Caki2 (cell line): ENCODE measurements at places on chromosomes 6 and 20.

DNA sequence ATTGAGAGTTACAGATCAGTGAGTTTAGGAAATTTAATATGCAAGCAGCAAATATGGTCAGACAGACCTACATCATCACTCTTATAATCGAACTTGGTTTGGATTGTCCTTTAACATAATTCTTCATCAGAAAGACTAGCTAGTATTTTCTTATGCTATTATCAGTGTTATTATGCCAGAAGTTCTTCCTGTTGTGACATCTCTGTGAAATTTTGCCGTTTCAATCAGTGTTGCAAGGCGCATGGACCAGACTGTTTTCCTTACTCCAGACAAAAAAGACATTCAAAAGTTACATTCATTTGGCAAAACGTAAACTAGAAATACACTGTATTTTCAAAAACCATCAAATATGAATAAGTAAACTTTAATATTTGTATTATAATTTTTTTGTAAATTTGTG, 5.7 kb upstream of the TENT5A start:
- no peak for DNase-seq

GRCh38 chr6:134063966-134064445, 11.6 kb upstream of the SLC2A12 start:
- peak; percentile 88 for DNase-seq

DNA sequence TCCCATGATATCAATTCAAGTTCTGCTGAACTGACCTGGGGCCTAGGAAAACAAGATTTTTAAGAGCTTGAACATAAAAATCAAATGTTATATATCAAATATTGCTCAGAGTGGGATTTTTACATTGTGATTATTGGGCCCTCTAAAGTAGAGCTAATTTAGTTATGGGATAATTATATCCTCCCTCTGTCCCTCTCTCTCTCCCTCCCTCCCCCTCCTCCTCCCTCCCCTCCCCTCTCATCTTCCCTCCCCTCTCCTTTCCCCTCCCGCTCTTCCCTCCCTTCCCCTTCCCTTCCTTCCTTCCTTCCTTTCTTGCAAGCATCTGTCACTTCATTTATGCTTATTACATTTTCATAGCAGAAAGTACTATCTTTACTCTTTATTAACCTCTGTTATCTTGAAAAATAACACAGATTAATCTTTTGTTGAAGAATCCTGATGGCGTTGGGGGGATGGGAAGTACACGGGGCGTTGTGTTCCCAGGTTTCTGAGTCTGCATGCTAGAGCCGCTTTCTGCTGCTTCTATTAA, 32.8 kb downstream of the KIF25 start:
- no peak for DNase-seq

DNA sequence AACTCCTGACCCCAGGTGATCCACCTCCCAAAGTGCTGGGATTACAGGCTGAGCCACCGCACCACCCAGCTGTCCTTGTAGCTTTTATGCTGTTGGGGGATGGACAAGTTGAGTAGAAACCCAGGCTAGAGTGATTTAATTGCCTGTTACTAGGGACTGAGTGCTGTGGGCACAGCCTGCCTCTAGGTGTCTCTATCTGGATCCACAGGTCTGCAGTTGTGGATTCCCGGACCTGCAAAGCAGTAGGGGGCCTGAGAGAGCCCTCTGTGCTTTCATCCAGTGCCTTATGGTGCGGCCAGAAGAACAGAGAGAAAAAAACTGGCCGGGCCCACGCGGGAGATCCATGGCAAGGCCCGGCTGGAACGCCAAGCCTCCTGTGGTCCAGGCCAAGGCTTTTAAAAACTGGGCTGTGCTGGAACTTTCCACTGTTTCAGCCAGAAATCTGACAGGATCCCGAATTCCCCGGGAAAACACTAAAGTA, 5.2 kb downstream of the SIRPA start:
- peak; percentile 79 for DNase-seq

DNA sequence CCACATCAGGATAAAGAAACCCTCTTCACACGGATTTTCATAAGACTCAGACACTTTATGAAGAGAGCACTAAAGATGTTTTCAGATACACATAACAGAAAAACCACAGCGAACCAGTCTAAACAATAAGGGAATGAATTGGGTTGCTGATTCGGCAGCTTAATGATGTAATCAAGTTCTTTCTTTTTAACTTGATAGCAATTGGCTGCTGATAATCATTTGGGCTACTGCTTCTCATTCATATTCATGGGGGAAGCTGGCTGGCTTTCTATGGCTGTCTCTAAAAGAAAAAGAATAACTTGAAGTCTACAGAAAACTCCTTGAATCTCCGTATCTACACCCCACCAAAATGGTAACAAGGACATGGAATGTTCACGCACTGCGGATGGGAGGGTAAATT, 20.0 kb upstream of the TMEM181 start:
- DNase-seq, result no peak

DNA sequence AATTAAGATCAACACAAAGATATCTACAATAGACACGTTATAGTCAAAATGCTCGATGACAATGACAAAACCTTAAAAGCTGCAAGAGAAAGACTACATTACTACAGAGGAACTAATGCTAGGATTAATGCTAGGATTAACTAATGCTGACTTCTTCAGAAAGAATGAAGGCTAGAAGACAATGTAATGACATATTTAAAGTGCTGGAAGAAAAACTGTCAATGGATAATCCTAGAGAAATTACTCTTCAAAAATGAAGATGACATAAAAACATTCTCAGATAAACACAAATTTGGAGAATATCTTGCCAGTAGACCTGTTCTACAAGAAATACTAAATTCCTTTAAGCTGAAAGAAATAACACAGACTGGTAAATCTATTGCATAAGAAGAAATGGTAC, 75.2 kb upstream of the SMIM28 start:
- DNase-seq, result no peak

- no peak for DNase-seq
Measured at GRCh38 chr6:170316071-170316470, 9.5 kb downstream of the FAM120B start.

DNA sequence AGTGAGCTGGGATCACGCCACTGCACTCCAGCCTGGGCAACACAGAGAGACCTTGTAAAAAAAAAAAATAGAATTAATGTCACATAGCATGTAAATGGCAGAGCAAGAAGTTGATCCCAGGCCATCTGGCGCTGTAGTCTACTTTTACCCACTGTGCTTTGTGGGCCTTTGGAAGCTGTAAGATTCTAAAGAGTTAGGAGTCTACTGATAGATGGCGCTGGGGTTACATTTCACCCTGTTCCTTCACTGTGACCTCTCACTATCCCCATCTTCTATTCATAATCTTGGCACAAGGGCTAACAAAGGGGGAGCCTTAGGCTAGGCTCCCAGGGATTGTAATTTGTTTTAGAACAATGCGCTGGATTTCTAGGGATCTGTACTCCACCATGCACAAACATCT, 24.4 kb downstream of the SIRPD start:
- DNase-seq, result no peak

GRCh38 chr6:106684011-106684410, 54.6 kb downstream of the QRSL1 start:
- DNase-seq, result no peak

- no peak for DNase-seq
Measured at GRCh38 chr20:5741089-5741488, 9.1 kb upstream of the SHLD1 start.

DNA sequence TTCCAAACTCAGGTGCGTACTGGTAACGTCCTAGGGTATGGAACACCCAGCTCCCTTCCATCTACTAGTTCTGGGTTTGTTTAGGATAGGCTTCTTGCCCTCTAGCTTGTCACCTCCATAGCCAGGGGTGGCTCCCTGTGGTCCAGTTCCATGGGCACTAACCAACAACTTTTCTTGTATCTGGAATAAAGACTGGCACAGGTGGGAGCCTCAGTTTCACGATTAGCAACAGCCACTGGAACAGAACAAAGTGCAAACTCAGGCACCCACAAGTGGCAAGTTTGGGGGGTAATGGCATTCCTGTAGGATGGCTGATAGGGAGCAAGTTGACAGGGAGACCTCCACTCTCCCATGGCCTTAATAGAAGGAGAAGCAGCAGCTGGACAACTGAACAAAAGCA, 5.6 kb upstream of the APMAP start:
- no peak for DNase-seq

GRCh38 chr20:37630993-37631392, 62.8 kb upstream of the CTNNBL1 start:
- DNase-seq, result no peak

DNA sequence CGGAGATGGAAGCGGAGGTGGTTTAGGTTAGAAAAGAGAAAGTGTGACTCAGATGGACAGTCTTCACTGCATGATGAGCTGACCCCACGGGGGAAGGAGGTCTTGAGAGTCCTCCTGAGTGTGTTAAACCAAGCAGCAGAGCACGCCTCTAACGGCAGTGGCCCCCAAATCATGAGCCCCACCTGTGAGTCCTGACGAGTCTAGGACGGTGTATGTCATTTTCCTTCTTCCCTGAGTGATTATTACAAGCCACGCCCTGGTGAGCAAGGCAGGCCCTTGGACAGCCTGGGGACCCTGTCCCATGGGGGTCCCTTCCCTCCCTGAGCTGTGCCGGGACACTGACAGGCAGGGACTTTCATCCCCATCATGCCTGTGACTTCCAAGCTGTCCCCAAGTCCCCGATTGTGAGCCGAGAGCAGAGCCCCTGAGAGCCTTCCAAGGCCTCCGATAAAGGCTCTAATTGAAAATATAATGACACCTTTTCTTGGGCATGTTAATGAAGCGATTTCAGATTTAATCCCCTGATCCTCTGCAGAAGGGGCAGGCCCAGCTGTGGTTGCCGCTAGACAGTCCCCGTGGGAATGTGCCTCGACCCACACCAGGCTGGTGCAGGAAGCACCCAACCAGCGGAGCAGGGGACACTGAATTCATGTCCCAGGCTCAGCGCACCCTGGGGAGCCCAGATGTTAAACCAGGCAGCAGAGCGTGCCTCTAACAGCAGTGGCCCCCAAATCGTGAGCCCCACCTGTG, 320.1 kb downstream of the TAF4 start:
- no peak for DNase-seq

DNA sequence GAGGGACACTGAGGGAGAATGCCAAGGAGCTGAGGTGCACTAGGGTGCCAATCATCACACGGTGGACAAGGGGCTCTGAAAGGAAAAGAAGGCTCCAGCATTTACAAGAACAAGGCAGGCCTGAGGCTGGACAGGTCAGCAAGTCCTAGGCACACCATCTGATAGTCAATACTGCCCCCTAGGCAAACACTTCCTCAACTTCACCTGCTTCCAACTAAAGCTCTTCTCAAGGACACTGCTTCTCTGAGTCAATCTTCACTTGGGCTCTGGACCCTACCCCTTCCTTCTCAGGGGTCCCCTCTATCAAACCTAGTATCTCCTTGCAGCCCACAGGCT, 37.7 kb upstream of the SLC4A11 start:
- DNase-seq, result peak; percentile 35

- no peak for DNase-seq
Measured at GRCh38 chr6:150169609-150170008, 26.8 kb downstream of the PPP1R14C start.

- no peak for DNase-seq
Measured at GRCh38 chr20:6909608-6910007, 142.1 kb downstream of the BMP2 start.

DNA sequence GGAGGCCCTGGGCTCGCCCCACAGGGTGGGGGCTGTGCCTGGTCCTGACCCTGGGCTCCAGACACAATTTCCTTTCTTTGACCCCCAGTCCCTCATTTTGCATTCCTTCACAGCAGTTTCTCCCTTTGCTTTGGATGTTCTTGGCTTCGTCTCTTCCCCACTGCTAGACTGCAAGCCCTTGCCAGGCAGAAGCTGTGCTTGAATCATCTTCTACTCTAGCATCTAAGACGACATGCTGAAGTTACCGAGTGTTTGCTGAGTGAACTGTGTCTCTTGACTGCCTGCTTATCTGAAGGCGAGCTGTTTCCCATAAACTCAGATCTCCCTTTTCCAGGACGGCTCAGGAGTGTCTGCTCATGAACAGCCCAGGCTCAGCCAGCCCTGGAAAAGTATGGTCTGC, 14.3 kb upstream of the SYNDIG1 start:
- no peak for DNase-seq

- no peak for DNase-seq
Measured at GRCh38 chr20:38255393-38255792, 5.1 kb downstream of the KIAA1755 start.

GRCh38 chr20:60700728-60701127, 551.3 kb upstream of the CDH4 start:
- no peak for DNase-seq

- DNase-seq, result no peak
Measured at GRCh38 chr20:39282619-39283092, 320.5 kb downstream of the DHX35 start.

DNA sequence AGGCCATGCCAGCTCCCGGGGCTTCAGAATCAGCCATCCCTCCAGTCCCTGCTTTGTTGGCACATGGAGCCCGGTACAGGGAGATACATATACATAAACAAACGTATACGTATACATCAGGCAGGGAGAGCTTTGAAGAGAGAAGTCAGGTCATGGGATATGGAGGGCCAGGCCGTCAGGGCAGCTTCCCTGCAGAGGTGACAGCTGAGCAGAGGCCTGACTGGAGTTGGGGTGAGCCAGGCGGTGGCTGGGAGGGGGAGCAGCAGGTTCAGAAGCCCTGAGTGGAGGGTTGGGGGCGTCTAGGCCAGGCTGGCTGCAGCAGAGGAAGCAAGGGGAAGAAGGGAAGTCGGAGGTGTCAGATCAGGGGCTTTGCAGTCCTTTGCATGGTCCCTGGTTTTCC, 61.7 kb downstream of the STK35 start:
- DNase-seq, result no peak

- DNase-seq, result no peak
Measured at GRCh38 chr6:10746915-10747250, 722 bp upstream of the TMEM14B start.

DNA sequence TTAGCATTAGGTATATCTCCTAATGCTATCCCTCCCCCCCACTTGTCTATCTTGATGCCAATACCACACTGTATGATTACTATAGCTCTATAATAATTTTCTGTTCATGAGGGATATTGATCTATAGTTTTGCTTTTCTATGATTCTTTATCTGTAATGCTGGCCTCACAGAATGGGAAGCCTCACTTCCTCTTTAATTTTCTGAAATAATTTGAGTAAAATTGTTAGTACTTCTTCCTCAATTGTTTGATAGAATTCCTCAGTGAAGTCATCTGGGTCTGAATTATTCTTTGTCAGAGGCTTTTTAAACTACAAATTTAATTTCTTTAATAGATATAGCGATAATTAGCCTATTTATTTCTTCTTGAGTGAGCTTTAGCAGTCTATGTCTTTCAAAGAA, 31.2 kb downstream of the SIRPD start:
- DNase-seq, result no peak

GRCh38 chr6:116036075-116036773, 24.5 kb downstream of the FRK start:
- DNase-seq, result no peak

GRCh38 chr6:105056646-105057045, 99.7 kb downstream of the LIN28B start:
- no peak for DNase-seq

- DNase-seq, result no peak
Measured at GRCh38 chr6:90653750-90654149, 66.9 kb upstream of the MAP3K7 start.
